Skin of body (tissue), 3 donors: ENCODE measurements at places on chromosomes 7 and 10. TPM values are rescaled to one million over a fixed set of nuclear protein-coding genes. Genes with fewer than 3 reads are reported as not detected.

The PRR15 gene
- total RNA-seq, result 0.20 TPM

The SPDYE2 gene
- not detected for total RNA-seq

The MNX1 gene
- not detected for total RNA-seq

The HYAL4 gene
- not detected for total RNA-seq

The TBX20 gene
- 0.20 TPM for total RNA-seq

The CPA1 gene
- 0.79 TPM for total RNA-seq

The AGBL3 gene
- 2.0 TPM for total RNA-seq

The DRGX gene
- total RNA-seq, result 0.20 TPM

The CCM2 gene
- 19.7 TPM for total RNA-seq

The OR6V1 gene
- total RNA-seq, result not detected

The WNT8B gene
- total RNA-seq, result not detected

The IDE gene
- total RNA-seq, result 50.8 TPM

The SPDYE8 gene
- 0.10 TPM for total RNA-seq

The C7orf33 gene
- total RNA-seq, result not detected

The SPDYE2B gene
- total RNA-seq, result not detected

- no peak for DNase-seq
Measured at GRCh38 chr10:22856444-22857074, 71.3 kb upstream of the ARMC3 start.

- no peak for DNase-seq
Measured at GRCh38 chr7:100137851-100138760, 10.6 kb upstream of the LAMTOR4 start.

DNA sequence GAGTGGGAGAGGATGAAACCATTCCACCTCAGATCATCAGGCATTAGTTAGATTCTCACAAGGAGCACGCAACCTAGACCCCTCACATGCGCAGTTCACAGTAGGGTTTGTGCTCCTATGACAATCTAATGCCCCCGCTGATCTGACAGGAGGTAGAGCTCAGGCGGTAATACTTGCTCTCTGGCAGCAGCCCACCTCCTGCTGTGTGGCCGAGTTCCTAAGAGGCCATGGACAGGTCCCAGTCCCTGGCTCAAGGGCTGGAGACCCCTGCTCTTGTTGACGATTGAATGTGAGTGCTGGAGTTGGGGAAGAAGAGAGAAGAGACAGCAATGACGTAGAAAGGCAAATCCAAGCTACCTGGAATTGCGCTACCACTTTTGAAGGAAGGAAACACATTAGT is 267.2 kb downstream of the TFEC start:
- no peak for DNase-seq

DNA sequence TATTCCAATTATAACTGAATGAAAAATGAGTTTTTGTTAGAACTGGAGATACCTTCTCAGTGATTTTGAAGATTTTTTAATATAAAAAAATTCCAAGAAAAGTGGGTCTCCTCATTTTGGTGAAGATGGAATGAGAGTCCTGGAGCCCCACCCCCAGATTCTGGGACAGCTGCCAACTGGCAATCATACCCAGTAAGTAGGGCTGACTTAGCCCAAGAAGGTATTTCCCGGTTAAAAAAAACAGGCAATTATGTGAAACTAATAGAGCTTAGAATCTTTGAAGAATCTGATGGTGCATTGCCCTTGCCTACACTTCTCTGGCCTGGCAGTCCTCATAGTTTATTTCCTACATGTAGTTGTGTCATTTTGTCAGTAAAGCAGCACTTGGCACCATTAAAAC is 52.8 kb upstream of the VWDE start:
- no peak for DNase-seq

- DNase-seq, result peak; percentile 77
Measured at GRCh38 chr10:3782146-3782450, 2.9 kb downstream of the KLF6 start.

DNA sequence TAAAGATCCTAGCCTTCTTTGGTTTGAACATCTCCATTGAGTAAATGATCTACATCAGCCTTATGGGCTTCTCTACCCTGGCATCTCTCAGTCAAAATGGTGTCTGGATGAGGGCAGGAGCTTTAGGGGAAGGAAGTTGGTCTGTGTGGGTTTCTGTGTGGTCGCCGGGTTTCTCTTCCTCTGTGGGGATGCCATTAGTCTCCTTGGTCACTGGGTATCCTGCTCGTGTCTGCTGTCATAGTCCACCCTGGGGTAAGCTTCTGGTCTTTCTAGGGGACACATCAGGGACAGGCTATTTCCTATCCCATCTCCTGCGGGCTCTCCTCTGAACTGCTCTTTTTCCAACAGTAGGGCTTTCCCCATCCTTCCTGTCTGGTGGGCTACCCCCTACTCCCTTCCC is 150.3 kb upstream of the NPY start:
- no peak for DNase-seq

- no peak for DNase-seq
Measured at GRCh38 chr10:89894051-89894450, 192.7 kb downstream of the KIF20B start.

- no peak for DNase-seq
Measured at GRCh38 chr7:26265065-26265464, 26.6 kb upstream of the SNX10 start.

DNA sequence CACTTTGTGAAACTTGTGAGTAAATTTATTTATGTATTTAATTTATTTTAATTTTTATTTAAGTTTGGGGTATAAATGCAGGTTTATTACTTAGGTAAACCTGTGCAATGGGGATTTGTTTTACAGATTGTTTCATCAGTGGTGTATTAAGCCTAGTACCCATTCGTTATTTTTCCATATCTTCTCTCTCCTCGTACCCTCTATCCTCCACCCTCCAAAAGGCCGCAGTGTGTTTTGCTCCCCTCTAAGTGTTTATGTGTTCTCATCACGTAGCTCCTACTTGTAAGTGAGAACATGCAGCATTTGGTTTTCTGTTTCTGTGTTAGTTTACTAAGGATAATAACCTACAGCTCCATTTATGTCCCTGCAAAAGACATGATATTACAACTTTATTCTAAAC is 145.4 kb upstream of the SMIM30 start:
- no peak for DNase-seq

- no peak for DNase-seq
Measured at GRCh38 chr7:121329191-121330052, 622 bp downstream of the WNT16 start.

DNA sequence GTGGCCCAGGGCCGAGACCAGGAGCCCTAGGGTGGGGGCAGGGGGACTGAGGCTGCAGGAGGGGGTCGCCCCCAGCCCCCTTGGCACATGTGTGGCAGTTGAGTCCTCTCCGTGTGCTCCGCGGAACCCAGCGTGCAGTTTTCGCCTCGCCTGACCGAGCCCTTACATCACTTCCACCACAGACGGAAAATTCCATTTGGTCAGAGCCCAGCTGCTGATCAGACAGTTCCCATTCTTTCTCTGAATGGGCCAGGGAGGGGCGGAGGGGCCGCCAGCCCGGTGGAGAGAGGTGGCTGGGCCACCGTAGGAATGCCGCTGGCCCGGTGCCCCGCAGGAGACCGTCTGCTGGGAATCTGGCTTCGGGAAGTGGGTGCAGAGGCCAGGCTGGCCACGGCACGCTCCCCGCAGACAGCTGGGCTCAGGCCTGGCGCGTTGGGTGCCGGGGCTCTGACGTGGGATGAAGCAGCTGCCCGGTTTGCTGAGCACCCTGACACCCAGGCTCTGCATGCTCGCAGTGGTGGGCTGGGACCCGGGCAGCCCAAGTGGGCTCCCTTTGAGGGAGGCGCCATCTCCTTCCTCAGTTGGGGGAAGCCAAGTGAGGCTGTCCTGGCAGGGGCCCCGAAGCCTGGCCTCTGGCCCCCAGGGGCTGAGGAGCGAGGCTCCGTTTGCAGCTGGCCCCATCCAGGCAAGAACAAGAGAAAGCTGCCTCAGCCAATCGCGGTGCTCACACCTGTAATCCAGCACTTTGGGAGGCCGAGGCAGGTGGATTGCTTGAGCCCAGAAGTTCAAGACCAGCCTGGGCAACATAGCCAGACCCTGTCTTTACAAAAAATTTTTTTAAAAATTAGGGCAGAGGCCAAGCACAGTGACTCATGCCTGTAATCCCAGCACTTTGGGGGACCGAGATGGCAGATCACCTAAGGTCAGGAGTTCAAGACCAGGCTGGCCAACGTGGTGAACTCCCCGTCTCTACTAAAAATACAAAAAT is 9.9 kb downstream of the TTYH3 start:
- DNase-seq, result peak; percentile 93

DNA sequence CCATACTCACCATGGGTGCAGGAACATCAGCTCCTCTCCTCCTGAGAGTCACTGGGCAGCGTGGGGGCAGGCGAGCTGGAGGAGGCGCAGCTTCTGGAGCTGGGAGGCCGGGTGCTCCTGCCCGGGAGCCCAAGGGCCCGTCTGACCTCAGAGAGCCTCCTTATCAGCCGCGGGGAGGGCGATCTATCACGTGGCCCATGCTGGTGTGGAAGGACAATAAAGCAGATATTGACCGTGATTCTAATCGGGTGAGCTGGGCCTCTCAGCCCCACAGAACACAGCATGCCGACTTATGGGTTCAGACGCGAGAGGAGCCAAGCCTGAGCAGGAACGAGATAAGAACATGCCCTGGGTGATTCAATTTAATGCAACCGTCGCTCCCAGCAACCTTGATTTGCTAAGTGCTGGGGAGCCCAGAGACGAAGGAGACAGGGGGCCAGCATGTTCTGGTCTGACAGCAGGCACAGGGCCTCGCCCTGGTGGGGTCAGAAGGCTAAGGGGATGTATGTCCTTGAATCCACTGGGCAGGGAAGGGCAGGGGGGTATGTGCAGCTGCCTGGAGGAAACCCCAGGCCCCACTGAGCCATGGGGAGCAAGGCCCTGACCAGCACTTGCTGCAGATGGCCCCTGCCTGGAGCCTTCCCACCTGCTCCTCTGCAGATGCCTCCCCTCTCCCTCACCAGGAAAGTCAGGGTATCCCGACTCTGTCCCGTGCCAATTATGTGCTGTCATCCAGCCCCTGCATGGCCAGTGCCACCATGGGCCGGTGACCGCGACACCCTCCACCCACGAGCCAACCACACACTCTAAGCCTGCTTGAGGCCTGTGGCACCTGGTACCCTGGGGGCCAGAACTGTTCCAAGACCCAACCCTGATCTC is 95.3 kb upstream of the RET start:
- DNase-seq, result no peak

- no peak for DNase-seq
Measured at GRCh38 chr10:17854044-17854652, 45.0 kb downstream of the MRC1 start.

DNA sequence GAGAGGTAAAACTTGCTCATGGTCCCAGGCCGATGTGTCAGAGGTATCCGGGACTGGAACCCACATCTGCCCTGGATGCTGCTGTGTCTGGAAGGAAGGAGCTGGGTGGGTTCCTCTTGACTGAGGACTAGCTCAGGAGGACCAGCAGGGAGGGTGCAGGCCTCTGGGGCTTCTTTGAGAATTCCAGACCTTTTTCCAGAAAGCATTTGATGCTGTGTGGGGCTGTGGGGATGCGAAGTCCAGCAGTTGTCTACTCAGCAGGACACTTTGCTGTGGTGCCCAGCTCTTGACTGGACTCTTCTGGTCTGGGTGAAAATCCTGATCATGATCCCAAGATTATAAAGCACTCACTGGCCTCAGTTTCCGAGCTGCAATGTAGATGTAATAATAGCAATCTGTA is 1.7 kb downstream of the RAMP3 start:
- no peak for DNase-seq

DNA sequence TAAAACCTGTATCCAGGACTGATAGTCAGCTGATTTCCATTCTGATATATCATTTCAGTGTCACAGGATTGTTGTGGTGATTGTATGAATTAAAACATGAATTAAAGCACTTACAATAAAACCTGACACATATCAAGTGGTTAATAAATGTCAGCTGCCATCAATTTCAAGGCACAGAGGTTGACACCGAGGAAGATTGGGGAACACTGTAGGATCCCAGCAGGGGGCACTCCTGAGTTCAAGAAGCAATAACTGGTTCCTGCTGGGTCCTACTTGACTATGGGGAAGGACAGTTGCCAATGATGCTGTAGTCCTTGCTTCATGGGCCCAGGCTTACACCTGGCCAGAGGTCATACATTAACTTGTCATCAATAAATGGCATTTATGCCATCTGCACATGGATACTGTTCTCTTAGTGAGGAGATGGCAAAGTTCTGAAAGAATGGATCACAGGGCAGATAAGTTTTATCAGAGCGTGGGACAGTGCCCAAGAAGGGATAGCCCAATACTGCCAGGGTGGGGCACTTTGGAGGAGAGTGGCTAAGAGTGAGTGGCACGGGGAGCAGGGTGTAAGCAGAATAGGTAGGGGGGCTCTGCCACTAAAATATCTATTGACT is 24.1 kb downstream of the FZD1 start:
- DNase-seq, result no peak

- DNase-seq, result no peak
Measured at GRCh38 chr7:81819861-81820260, 50.0 kb upstream of the HGF start.

GRCh38 chr10:110918643-110919348 is at the start of gene BBIP1:
Gene BBIP1 (minus strand): TSS chr10:110919180. CDS start chr10:110918157, 1,023 bp downstream.
- DNase-seq, result peak; percentile 100

- no peak for DNase-seq
Measured at GRCh38 chr7:115043605-115044004, 121.7 kb downstream of the MDFIC start.

DNA sequence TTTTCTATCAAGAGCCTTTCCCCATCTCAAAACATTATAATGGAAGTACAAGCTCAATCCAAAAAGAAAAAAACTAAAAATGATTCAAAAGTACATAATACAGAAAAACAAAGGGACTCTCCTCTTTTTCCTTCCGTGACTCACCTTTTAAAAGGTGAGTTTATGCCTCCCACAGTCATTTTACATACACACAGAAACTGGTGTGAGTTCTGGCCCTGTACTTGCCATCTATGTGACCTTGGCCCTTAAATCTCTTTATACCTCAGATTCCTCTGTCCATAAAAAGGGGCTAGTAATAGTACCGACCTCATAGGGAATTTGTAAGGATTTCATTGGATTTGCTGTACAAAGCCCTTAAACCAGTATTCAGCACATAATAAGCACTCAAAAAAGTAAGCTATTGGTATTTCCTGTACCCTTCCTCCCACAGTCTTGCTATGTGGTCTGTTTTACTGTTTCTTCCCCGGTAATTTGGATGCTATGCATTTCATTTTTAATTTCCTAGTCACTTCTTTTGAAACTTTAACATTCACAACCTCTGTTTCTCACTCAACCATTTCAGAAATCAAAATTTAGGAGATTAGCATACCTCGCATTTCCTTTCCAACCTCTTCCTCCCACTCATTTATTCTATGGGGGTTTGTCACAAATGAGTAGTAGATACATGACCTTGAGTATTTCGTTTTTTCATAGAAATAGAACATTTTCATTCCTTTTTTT is 39.0 kb downstream of the STK17A start:
- no peak for DNase-seq

- no peak for DNase-seq
Measured at GRCh38 chr7:46713868-46714596, 793.0 kb upstream of the IGFBP3 start.

- no peak for DNase-seq
Measured at GRCh38 chr10:86651021-86651471, 3.3 kb upstream of the OPN4 start.

DNA sequence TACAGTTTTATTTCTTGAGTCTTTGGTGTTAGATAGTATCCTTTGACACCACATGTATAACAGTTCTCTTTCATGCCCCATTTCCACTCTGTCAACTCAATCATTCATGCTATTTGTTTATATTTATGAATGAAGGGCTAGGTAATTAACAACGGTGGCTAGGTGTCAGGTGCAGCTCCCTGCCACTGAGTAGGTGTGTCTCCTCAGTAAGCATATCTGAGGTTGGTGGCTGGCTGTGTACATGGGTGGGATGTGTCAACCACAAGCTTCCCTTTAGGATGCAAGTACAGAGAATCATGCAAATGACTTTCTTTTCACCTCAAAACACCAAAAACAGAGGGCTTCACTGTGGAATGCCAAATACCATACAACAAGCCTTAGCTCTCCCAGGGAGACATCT is 83.4 kb downstream of the ZNF365 start:
- no peak for DNase-seq

GRCh38 chr10:3237530-3237929 is 64.9 kb upstream of the PITRM1 start:
- no peak for DNase-seq
